ENCODE measurements at places on chromosomes 7 and 10.
A peak's percentile ranks its signal among the peaks of the same experiment; 100 is the strongest.

GRCh38 chr7:35908331-35909216, 107.7 kb downstream of the SEPTIN7 start:
- no peak for DNase-seq

DNA sequence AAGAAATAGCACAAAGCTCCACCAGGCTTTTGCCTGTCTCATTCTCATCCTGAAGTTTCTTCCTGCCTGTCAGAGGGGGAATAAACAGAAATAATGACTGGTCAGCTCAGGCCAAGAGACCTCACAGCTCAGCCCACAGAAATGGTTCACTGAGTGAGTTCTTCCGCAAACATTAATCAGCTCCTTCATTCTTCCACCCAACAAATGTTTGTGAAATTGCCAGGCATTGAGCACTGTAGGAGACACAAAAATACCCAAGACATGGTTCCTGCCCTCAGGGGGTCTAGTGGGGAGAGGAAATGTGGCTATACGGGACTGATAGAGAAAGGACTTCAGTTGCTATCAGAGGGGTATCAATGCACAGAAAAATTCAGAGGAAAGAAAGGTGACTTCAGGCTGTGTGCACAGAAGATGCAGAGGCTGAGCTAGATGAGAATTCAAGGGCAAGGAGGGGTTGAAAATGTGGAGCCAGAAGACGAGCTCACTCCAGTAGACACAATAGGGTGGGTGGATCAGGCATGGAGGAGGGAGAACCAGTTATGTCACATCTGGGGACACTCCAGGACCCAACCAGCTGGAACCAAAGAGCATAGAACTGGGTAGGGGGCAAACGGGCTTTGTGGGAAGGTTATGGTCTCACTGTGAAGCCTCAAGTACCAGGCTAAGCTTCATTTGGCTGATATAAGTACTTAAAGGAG, 20.9 kb downstream of the MYOF start:
- DNase-seq = no peak

GRCh38 chr10:11642566-11642965, 31.1 kb upstream of the USP6NL start:
- no peak for DNase-seq

DNA sequence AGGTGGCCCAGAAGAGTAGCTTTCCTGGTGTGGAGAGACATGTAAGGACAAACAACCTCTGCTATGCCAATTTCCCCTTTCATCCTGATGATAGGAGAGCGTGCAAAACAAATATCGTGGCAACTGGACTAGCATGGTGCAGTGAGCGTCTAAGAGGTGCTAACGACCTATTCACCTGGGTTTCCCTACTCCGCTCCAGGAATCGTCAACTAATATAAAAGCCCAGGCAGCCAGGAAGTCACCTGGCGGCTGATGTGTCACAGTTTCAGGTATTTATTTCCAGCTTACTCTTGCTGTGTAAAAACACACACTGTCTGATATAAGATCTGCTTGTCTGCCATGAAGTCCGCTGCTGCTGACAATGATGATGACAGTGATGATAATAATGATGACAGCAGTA, 56.5 kb upstream of the EFCAB10 start:
- DNase-seq = no peak

- no peak for DNase-seq
These were observed 93.2 kb downstream of the ZNF22 start for GRCh38 chr10:45093945-45094344.

DNA sequence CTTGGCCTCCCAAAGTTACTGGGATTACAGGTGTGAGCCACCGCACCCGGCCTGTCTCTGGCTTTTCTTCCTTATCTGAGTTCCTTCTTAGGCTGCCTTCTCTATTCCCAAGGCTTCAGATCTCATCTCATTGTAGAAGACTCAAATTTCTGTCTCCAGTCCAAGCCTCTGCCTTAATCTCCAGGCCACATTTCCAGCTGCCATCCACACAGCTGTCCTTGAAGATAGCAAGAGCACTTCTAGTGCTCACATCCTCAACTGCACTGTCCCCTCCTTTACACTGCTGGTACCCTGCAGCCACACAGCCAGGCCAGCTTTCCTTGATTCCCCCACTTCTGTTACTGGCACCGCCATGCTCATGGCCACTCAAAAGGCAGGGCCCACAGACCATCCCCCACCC, 35.6 kb downstream of the POLL start:
- DNase-seq = no peak

- DNase-seq = no peak
These were observed 24.5 kb downstream of the COL17A1 start for GRCh38 chr10:104061196-104061595.

DNA sequence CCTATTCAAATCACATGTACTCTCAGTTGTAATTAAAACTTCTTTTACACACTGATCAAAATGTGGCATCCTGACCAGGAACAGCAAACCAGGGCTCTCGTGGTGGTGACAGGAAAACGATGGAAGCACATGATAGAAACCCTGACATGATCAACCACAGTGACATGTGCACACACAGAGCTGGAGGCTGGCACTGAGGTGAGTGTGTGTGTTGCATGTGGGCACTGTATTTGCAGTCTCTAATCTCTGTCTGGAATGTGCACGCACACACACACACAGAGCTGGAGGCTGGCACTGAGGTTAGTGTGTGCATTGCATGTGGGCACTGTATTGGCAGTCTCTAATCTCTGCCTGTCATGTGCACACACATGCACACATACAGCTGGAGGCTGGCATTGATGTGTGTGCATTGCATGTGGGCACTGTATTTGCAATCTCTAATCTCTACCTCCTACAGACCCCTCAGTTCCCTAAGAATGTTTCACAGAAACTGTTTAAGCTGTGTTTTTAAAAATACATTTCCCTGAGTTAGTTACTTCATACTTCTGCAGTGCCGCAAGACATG, 406.9 kb downstream of the SFMBT2 start:
- no peak for DNase-seq

- DNase-seq = peak; percentile 42
These were observed 5.5 kb downstream of the NOD1 start for GRCh38 chr7:30472784-30473775.

DNA sequence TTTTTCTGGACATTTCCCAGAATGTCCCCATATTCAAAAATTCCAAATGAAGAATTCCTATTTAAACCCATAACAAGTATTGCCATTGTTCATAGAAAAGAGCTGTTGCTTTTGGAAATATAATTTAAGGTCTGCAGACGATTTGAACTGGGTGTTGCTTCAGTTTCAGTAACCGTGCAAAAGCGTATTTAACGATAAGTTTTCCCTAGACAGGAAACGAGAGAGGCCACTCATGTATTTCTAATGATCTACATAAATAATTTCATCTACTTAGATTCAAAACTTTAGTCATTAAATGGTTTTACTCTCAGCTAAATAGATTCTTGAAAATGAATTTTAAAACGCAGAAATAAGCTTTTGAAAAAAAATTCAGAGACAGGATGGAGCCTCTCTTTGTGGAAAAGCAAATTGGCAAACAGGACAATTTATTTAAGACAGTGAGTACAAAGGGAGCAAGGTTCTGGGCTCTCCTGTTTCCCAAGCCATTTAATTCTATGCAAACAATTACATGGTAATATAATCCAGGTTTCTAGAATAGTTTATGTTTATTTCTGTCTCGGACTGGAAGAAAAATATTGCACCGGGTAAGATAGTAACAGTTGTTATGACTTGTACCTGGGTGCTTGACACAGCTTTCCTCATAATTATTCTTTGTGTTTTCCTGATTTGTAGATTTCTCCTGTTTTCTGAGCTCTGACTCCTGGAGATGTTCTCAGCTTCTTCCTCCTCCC, 263.0 kb downstream of the BAMBI start:
- DNase-seq = no peak

- no peak for DNase-seq
These were observed 202.7 kb downstream of the DIP2C start for GRCh38 chr10:486666-487322.

GRCh38 chr7:151520419-151521261, 945 bp upstream of the RHEB start:
- DNase-seq = peak; percentile 52

DNA sequence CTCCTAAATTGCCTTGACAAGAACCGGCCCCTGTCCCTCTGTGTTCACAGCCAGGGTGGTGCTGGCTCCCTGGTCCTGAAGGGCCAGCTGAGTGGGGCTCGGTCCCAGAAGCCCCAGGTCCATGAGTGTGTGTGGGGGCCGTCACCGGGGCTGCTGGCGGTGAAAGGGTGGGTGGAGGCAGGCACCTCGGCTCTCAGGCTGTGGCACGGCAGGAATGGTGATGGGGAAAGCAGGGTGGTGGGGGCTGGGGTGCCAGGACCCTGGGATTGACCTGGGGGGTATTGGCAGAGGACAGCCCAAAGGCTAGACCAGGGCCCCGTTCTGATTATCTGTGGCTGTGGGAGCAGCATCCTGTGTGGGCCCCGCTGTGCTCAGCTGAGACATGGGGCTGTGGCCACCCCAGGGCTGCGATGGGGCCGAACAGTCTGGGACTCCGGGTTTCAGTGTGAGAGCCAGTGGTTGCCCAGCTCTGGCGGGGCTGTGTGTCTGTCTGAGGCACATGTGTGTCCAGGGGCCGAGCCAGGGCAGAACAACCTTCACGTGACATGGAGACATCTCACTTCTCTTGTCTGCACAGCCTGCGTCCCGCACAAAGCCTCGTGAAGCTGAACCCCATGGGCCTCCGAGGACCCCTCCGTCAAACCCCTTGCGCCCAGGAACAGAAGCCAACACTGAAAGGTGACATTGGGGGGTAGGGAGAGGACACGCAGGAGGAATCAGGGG, 144.2 kb downstream of the ELFN1 start:
- no peak for DNase-seq

GRCh38 chr10:7610651-7611389, 55.9 kb downstream of the ITIH5 start:
- DNase-seq = no peak

DNA sequence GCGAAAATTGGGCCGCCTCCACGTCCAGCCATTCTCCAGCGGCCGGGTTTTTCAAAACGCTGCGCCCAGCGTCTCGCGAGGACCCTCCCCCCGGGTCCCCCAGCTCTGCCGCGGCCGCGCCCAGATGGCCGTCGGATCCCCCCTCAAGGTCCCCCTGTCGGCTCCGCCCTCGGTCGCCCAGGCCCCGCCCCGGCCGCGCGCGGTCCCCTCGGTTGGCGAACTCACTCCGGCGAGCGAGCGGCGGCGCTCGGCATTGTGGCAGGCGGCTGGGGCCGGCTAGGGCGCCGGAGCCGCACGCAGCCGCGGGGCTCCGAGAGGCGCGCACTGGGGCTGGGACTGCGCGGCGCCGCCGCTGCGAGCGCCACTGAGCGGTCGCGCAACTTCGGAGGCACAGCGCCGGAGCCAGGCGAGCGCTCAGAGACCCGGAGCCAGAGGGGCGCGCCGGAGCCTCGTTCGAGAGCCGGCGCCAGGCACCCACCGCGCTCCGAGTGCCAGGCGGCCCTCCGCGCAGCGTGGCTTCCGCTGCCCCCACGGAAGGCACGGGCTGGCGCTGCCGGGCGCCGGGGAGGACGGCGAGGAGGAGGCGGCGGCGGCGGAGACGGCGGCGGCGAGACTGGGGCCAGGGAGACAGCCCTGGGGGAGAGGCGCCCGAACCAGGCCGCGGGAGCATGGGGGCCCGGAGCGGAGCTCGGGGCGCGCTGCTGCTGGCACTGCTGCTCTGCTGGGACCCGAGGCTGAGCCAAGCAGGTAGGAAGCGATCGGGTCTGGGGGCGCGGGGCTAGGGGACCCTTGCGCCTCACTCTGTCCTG, at the start of gene UNC5B:
TSS of gene UNC5B (plus strand) at position 253 of the 809 bp plus-strand sequence. CDS start at position 669, 416 bp downstream.
- DNase-seq = peak; percentile 89

GRCh38 chr10:50322077-50322476, 70.8 kb upstream of the ASAH2 start:
- DNase-seq = peak; percentile 37

DNA sequence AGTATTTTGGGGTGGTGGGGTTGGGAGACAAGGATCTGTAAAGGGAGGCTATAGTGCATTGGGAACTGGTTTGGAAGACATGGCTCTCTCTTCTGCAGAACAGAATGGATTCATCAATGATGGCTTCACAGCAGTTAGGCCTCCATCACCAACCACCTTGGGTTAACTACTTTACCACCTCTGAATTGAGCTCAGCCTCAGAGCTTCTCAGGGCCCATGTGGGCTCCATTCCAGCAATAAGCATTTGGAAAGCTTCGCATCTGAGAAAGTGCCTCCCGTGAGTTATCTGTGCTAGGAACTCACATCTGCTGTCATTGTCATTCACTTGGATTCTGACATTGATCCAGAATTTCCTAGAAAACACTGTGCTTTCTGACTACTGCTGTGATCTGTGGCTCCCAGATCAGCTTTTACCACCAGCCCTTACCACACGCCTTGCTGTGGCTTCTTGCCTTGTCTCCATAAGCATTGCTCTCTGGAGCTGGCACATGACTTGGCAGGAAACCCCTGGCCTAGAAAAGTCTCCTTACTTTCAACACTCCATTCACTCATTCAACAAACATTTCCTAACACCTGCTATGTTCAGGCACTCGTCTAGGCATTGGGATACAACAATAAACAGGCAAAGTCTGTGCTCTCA, 70.7 kb upstream of the ADO start:
- no peak for DNase-seq

- no peak for DNase-seq
These were observed 174.8 kb downstream of the PTEN start for GRCh38 chr10:88038268-88038667.

- DNase-seq = no peak
These were observed 19.2 kb downstream of the KCP start for GRCh38 chr7:128891110-128891941.

- DNase-seq = no peak
These were observed 179.2 kb upstream of the SHH start for GRCh38 chr7:155991470-155991869.

- DNase-seq = peak; percentile 61
These were observed 42.5 kb downstream of the CCDC71L start for GRCh38 chr7:106618480-106618879.

- no peak for DNase-seq
These were observed 153.7 kb downstream of the DNAJB6 start for GRCh38 chr7:157490465-157490912.

- DNase-seq = no peak
These were observed 59.9 kb downstream of the WDFY4 start for GRCh38 chr10:48744587-48744986.

- DNase-seq = no peak
These were observed 5.4 kb upstream of the PFKFB3 start for GRCh38 chr10:6197321-6197720.

GRCh38 chr10:100561005-100561404, 25.3 kb downstream of the HIF1AN start:
- no peak for DNase-seq

- DNase-seq = no peak
These were observed 97.6 kb downstream of the LYZL2 start for GRCh38 chr10:30531751-30532530.

DNA sequence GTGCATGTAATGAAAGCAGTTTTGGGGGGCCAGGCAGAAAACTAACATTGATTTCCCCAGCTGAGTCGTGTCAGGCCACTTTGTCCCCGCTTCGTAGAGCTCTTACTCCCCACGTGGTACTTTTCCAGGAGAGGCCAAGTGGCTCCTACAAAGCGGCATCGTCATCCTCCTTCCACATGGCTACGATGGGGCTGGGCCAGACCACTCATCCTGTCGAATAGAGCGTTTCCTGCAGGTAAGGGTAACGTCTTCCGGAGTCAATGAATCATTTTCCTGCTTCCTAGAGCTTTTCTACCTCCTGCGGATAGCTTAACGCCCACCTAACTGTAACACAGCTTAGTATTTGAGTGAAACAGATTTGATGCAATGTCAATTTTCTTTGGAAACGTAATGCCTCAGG, 21.7 kb upstream of the SEC61A2 start:
- peak; percentile 78 for DNase-seq

Data from dermis blood vessel endothelial cell (primary cell).